ENCODE measurements at places on chromosomes 2 and 18.

GRCh38 chr2:101232770-101233169 lies 19.9 kb upstream of the CNOT11 start:
- ATAC-seq, result no peak

DNA sequence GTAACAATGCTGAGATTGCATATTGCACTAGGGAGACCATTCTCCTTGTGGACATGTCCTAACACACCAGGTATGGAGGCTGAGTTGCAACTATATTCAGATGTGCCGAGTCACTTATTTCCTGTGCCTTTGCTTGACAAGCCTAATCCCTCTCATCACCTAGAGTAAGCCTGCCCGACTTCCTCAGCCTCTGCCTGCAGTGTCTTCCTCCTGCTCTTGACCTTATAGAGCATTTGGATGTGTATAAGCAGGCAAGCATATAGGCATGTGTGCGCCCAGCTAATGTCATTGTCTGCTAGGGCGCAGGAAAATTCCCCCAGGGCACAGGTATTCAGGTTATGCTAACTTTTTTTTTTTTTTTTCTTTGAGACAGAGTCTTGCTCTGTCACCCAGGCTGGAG lies 316.9 kb downstream of the CDH2 start:
- no peak for ATAC-seq

GRCh38 chr18:22800551-22800951 lies 132.6 kb upstream of the RBBP8 start:
- no peak for ATAC-seq

DNA sequence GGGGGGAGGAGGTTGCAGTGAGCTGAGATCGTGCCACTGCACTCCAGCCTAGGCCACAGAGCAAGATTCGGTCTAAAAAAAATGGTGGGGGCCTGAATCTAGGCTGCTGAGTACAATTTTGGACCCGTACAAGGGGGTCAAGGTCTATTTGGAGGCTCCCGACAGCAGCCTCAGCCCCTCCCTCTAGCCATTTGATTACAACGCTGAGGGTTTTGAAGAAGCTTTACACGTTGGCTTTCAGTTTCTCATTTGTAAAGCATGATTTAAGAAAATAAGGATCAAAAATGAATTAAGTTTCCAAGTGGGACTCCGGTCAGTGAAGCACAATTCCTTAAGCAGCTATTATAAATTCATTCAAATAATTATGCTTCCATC lies 133.9 kb downstream of the TGIF1 start:
- no peak for ATAC-seq

DNA sequence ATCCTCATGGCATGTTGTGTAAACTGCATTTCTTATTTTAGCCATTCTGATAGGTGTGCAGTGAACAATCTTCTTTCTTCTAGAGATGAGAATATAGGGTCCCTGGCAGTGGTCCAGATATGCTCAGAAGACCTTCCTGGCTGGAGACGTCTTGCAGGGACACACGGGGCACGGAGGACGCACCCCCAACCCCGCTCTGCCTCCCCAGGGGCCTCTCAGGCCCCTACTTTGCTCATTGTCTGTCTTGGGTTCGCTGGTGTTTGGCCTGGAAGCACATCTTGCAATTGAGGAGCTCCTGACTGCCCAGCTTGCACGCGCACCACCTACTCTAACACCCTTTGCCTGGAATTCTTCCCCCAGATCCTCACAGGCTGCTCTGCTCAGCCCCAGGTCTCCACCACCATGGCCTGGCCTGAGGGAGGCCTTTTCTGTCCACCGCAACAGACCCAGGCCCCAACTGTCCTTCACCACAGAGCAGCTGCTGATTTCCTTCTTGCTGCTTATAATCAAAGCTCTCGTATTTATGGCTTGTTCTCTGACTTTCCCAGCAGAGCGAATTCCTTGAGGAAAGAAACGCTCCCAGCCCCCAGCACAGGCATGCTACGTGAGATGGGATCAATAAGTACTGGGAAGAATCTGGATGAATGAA lies 295.9 kb upstream of the HDAC4 start:
- ATAC-seq, result no peak

DNA sequence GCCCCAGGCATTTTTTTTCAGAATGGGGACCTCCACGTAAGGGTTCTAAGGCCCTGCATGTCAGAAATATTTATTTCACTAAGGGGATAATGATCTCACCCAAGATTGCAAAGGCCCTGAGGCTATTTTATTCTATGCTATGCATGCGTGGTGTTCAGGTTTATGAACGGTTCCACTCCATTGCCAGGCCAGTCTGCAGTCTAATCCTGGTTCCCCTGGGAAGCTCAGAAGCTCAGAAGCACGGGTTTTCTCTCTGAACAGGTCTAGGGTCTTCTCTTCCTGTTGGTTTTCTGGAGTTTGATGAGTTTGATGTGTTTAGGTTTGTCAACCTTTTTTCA lies 256.4 kb upstream of the PXDN start:
- ATAC-seq, result no peak

DNA sequence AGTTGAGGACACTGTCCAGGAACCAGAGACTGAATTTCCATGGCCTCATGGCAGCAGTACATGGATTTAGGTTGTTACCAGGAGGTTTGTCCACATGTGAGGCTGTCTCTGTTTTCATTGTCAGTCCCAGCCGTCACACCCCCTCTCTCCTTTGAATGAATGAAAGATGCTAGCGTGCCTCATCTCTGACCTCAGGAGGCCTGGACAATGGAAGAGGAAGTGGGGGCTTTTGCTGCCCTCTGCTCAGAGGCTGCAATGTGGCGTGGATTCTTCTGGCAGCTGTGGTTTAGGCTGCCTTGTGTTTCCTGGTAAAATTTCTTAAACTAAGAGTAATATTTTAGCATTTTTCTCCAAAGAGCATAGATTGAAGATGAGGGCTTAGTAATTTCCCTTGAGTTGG lies 47.5 kb downstream of the RAB31 start:
- no peak for ATAC-seq

- ATAC-seq, result no peak
Measured at GRCh38 chr18:35377875-35378573, 887 bp upstream of the ZNF396 start.

DNA sequence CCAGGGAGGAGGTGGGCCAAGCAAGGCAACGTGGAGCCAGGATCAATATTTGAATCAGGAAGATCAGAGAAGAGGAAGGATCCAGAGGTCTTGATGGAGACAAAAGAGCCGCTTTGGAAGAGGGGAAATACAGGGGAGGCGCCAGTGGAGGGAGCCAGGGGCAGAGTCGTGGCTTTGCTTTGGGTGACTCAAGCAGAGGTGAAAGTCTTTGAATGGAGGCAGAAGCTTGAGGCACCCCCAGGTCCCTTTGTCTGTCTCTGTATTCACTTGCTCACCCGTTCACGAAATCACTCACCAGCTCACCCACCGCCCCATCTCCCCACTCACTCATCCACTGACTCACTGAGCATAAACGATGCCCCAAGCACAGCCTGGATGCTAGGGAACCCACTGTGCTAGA lies 134.1 kb downstream of the ACOXL start:
- peak; percentile 89 for ATAC-seq

- ATAC-seq, result no peak
Measured at GRCh38 chr2:193946806-193947205, 1710.2 kb upstream of the SLC39A10 start.

DNA sequence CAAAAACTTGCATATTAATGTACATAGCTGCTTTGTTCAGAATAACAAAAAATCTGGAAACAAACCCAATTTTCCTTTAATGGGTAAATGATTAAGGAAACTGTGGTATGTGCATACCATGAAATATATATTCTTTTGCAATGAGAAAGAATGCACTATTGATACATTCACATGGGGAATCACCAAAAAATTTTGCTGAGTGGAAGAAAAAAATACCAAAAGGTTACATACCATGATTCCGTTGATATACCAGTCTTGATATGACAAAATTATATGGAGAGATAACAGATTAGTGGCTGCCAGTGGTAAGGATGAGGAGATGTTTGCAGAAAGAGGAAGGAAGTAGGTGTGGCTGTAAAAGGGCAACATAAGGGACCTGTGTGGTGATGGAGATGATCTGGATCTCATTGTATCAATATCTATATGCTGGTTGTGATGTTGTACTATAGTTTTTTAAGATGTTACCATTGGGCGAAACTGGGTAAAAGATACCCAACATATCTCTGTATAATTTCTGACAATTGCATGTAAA lies 54.6 kb upstream of the BCL2L11 start:
- no peak for ATAC-seq

DNA sequence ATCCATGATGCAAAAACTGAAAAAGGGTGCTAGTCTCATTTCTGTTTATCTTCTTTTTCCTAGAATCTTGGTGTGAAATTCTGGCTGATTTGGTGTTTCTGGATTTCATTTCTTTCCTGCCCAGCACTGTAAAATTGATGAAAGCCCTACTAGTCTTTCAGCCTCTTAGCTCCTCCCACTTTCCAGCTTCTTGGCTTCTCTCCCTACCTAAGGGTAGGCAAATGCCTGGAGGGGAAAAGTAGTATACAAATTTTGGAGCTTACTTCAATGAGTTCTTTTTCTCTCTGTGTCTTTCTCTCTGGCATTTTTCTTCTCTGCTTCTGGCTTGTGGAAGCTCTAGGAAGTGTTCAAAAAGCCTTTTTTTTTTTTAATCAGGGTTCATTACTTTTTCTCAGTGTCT lies 160.5 kb downstream of the XIRP2 start:
- no peak for ATAC-seq

DNA sequence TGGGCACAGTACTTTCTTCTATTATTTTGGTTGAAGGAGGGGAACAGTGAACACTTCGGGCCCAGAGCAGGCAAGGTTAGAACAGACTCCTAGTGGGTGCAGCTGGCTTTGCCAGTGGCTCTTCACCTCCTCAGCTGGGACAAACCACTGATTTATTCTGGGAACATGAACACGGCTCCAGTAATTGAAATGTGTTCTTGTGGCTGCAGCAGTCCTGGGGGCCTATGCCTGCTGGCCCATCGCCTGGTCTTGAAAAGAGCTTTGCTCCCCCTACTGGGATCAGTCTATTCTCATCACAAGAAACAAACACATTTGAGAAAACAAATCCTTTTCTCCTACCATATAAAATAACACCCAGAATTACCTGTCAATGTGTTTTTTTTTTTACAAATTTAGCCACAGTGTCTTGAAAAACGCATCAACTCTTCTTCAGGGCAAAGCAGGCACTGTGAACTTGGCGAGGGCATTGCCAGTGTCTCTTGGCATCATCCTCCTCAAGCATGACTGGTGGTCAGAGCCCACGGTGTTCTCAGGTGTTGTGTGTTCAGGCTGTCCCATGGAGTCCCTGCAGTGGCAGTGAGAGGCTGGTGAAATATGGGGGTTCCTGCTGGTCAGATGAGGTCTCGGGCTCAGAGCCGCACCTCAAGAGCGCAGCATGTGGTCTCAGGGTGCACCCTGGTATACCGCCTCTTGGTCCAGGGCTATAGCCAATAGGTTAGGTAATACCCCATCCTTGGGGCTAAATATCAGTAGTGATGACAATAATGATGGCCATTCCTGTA lies 51.3 kb downstream of the RNF144A start:
- ATAC-seq, result no peak

DNA sequence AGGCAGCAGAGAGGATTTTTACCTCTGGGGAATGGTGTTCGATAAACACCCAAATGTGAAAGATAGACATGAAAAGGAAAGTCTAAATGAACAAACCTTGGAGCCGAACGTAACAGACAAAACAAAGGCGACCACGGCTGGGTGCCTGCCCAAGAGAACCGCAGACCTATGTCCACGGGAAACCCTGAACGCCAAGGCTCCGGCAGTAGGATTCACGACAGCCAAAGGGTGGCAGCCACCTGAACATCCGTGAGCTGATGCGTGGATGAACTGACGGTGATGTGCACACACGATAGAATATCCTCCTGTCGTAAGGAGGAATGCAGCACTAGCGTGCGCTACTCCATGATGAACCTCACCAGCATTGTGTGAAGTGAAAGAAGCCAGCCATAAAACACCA lies 85.6 kb downstream of the MBP start:
- ATAC-seq, result no peak

GRCh38 chr2:6139916-6140315 lies 447.7 kb downstream of the SOX11 start:
- ATAC-seq, result no peak

All from activated CD4-positive, CD25-positive, alpha-beta regulatory T cell treated with anti-CD3 and anti-CD28 coated beads, Interleukin-2, amount 50 U/mL, for 24 hours (primary cell).